ENCODE measurements at places on chromosomes 6 and 20. TPM values are rescaled to one million over a fixed set of nuclear protein-coding genes. Genes with fewer than 3 reads are reported as not detected.

The TXLNB gene
- total RNA-seq, result 1.2 TPM

The PGC gene
- not detected for total RNA-seq

The SLC26A8 gene
- total RNA-seq, result 9.0 TPM

The ZBTB46 gene
- total RNA-seq, result 20.3 TPM

The TRIM38 gene
- 0.92 TPM for total RNA-seq

The TFAP2A gene
- total RNA-seq, result 0.46 TPM

Data from diencephalon (tissue), 1 donor.